ENCODE measurements at places on chromosomes 4 and X.

DNA sequence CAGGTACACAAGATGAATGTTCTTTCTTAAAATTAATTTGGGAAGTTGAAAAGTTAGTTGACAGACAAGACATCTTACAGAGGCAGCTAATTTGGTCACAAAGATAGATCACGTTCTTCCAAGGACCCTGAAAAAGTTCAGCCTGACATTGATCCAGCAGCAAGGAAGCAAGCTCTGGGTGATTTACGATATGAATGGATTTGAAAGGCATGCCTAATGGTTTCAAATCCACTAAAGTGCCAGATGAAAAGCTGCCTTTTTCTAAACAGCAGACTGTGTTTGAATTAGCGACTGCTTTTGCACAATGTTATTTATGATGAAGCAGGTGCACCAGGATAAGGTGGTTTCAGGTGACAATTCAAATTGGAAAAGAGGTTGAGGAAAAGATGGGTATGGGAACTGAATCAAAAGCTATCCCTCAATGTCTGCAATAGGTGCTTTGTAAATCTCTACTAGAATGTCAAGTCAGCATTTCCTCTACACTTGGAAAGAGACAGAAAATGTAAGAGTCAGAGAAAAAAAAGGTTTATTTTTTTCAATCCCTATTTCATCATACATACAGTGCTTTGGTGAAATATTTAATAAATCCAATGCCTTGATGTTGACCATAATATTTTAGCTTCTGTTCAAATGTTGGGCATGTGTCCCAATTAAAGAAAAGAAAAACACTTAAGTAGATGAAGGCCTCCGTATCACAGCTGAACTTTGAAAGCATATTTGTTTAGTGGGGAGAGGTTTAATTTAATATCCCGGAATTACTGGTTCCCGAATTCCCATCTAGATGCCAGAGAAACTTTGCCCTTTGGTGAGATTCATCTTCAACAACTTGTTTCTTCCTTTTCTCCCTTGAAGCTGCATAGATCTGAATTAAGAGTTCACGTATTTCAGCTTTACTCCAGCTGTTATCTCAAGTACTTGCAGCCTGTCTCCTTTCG, 6.0 kb downstream of the RASGEF1B start:
- DNase-seq = no peak

GRCh38 chrX:137195991-137196390, 162.2 kb upstream of the GPR101 start:
- DNase-seq = no peak

GRCh38 chr4:115076691-115077090, 36.7 kb downstream of the NDST4 start:
- DNase-seq = no peak

- DNase-seq = no peak
Observed at GRCh38 chr4:69518102-69518501, 22.4 kb upstream of the UGT2B4 start.

GRCh38 chrX:16788477-16788876, 2.2 kb downstream of the TXLNG start:
- no peak for DNase-seq

DNA sequence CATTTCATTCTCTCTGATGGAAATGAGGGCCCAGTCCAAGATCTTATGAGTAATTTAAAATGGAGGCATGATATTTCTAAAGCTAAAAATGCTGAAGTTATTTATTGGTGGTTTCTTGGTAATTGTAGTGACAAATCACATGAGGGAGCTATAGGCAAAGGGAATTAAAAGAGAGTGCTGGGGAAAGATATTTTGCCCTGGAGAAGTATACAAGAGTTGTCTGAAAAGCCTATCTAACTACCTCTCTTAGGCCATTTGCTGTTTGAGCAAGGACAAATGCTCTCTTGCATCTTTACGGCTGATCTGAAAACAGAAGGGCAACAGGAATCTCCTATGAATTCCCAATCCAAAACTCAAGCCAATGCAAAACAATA, 89.4 kb downstream of the FMR1NB start:
- no peak for DNase-seq

- DNase-seq = no peak
Observed at GRCh38 chr4:169677150-169677748, 56.9 kb downstream of the CLCN3 start.

GRCh38 chr4:18635531-18635930, 614.0 kb upstream of the LCORL start:
- no peak for DNase-seq

DNA sequence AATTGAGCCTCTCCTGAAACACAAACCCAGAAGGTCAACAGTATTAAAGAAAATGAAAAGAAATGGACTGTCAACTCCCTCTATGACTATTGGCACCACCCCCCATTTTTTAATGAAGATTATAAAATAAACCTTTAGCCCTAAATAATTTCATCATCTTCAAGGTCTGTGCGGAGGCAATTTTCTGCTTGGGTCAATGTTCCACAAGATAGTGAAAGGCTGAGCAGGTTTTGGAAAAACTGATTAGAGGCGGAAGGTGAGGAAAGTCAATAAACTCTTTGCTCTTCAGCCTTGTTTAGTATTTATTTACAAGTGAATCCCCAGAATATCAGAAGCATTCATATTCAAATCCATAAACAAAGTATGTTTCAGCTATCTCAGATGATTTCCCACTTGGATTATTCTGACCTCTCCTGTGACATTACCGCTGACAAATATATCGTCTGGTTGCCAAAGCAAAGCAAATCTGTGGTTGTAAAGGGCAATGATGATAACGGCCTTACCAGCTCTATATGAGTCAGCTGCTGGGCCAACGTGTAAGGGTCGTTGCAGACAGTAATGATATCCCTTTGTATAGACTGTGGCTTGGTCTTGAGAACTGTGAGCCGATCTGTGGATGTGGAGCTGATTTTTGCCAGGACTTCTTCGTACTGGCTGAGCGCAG, 24.0 kb downstream of the RASGEF1B start:
- DNase-seq = no peak

GRCh38 chrX:125295337-125295736, 24.3 kb upstream of the TEX13C start:
- no peak for DNase-seq

GRCh38 chr4:79650217-79650616, 242.2 kb upstream of the GK2 start:
- DNase-seq = no peak

- DNase-seq = no peak
Observed at GRCh38 chrX:14050709-14051108, 21.0 kb upstream of the GEMIN8 start.

DNA sequence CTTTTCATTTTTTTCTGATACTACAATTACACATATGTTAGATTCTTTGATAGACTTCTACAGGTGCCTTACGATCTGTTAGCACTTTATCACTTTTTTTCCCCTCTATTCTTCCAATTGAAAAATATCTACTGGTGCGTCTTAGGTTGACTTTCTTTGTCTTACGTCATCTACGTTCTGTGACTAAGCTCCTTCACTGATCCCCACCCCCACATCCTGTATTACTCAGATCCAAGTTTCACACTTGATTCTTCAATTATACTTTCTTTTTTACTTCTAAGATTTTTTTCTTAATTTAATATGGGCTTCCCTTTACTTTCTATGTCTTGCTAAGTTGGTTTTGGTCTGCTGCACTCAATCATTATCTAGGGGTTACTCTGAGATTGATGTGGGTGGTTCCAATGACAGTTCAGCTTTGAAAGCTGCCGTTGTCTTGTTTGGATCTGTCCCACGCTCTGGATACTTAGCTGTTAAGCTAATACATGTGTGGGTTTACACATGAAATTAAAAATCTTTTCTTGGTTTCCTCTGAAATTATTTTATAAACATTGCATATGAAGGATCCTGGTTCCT, 1321.1 kb downstream of the RAPGEF2 start:
- no peak for DNase-seq

- no peak for DNase-seq
Observed at GRCh38 chrX:112643721-112644120, 36.0 kb downstream of the LHFPL1 start.

GRCh38 chr4:176478076-176478475, 158.3 kb downstream of the SPCS3 start:
- DNase-seq = no peak

- DNase-seq = no peak
Observed at GRCh38 chr4:177718514-177718913, 276.3 kb upstream of the AGA start.

GRCh38 chr4:30847167-30847566, 127.0 kb downstream of the PCDH7 start:
- no peak for DNase-seq

- no peak for DNase-seq
Observed at GRCh38 chrX:154056770-154057241, 37.1 kb upstream of the IRAK1 start.

GRCh38 chrX:97030463-97030862, 146.8 kb downstream of the RPA4 start:
- DNase-seq = no peak

DNA sequence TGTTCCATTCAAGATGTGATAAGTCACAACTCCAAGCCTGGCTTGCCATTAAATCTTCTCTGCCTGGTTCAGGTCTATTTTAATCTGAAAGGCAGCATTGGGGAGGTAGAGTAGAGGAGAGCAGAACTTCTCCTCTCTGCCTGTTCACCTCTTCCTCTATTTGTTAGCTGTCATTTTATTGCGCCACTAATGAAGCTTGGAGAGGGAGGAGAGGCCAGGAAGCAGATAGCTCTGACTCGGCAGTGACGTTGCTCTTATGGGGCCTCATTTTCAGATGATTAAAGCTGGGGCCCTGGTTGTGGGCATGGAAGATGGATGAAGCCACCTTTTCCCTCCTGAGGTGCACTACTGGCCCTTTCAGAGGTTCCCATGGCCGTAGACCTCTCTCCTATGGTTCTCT, 207.3 kb downstream of the MID1IP1 start:
- DNase-seq = no peak

DNA sequence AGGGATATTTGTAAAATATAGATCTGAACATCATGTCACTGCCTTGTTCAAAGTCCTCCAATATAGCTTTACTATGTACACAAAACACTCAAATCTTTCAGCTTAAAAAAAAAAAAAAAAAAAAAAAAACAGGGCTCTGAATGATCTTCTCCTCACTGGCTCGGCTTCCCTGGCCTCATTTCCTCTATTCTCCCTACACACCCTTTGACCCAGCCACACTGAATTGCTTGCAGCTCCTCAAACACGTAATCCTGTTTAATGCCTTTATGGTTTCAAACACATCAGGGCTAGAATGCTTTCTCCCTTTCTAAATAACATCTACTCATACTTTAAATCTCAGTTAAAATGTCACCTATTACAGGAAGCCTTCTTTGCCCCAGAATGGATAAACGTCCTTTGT, 60.8 kb downstream of the MTMR8 start:
- DNase-seq = no peak

DNA sequence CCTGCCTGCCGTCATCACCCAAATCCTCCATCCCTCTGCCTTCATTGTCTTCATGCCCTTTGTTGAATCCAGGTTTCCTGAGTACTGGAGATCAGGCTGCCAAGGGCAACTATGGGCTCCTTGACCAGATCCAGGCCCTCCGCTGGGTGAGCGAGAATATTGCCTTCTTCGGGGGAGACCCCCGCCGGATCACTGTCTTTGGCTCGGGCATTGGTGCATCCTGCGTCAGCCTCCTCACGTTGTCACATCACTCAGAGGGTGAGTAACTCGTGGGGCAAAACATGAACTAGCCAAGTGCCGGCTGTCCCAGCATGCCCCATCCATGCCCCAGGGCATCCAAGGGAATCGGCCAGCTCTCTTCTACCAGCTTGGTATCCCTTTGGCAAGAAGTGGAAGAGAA, 19.4 kb downstream of the NLGN3 start:
- no peak for DNase-seq

DNA sequence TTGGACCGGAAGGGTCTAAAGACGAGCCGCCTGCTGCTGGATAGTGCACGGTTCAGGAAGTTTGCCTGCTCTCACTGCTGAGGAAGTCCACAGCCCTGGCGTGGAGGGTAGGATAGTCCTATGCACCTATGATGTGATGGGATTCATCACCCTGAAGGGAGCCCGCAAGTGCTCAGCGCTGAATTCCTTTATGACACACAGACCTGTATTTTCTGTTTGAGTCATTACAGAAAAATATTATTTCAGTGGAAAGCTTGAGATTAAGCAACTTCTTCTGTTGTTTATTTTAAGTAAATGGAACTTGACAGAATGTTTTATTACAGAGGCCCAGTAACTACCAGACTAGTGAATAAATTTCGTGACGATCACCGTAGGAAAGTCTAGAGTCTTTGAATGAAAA, 123.2 kb downstream of the TRIML1 start:
- DNase-seq = no peak

DNA sequence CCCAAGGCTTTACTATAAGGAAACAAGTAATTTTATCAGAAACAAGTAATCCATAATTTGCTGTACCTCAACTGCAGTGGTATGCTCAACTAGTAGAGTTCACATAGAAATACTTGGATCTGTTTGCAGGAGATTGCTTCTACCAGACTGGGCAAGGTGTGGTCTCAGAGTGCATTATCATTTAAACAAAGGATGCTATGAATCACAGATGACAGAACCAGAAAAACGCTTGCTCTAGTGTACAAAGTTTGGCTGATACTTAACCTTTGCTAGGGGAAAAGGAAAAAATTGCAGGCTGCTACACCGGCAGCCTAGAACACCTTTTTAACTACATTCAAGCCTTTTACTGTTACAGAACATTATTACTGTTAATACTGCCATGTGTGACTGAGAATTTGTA, 97.1 kb downstream of the ENOX2 start:
- no peak for DNase-seq

DNA sequence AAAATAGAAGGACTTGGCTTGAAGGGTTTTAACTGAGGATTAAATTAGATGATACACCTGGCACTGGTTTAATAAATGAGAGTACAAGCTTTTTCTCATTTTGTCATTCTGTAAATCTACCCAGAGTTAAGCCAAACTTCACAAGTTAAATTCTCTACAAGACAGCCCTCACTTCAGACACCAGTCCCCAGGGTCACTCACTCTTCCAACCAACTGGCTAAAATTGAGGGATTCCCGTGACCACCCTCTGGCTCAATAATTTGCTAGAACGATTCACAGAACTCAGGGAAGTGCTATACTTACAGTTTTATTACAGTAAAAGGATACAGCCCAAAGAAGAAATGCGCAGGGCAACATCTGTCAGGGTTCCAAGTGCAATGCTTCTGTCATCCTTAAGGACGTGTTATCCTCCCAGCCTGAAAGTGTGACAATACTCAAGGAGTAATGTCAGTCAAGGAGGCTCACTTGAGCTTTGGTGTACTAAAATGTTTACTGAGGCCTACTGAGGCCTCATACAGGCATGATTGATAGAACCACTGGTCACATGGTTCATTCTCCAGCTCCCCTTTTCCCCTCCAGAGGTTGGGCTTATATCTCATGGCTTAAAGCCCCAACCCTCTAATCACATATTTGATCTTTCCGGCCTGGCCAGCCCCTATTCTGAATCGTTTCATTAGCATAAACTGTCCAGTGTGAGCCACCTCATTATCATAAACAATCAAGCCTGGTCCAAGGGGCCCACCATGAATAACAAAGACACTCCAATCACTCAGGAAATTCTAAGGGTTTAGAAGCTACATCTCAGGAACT, 9.6 kb upstream of the TMSB4X start:
- DNase-seq = no peak

Data from activated naive CD8-positive, alpha-beta T cell treated with anti-CD3 and anti-CD28 coated beads, Interleukin-2, amount 10 ng/mL, durations not matched to agents 7 days and 5 days (primary cell).